A549 treated with AZD2906 at 1 μM for 4 hours (cell line): ENCODE measurements at places on chromosomes 11 and 22. TPM values are rescaled to one million over a fixed set of nuclear protein-coding genes. Genes with fewer than 3 reads are reported as not detected.

Gene VSTM5
- 0.02 TPM in 2 of 5 replicates, not detected in the others for total RNA-seq

Gene OR6Q1
- total RNA-seq, result not detected in 5 replicates

Gene RFPL2
- 0.08 to 0.20 TPM (median 0.12 TPM) in 5 replicates for total RNA-seq

Gene MS4A4A
- not detected in 5 replicates for total RNA-seq
